ENCODE measurements at places on chromosomes 5 and 9. TPM values are rescaled to one million over a fixed set of nuclear protein-coding genes. Genes with fewer than 3 reads are reported as not detected.

The TRPM3 gene
- 0.30 TPM for total RNA-seq

The RGMB gene
- total RNA-seq: 73.2 TPM

The SHOC1 gene
- total RNA-seq: 1.2 TPM

The ANAPC2 gene
- total RNA-seq: 24.8 TPM

The PIP5K1B gene
- total RNA-seq: 1.7 TPM

The MLANA gene
- total RNA-seq: 47.4 TPM

The LRRTM2 gene
- 0.08 TPM for total RNA-seq

The SLC25A51 gene
- 31.6 TPM for total RNA-seq

The DBN1 gene
- total RNA-seq: 43.4 TPM

The LMX1B gene
- 7.8 TPM for total RNA-seq

The PDZD2 gene
- 107 TPM for total RNA-seq

GRCh38 chr9:99489060-99489413 is 267.0 kb downstream of the SEC61B start:
- no peaks in the 10 kb centered on the region for H3K27me3 ChIP-seq
- DNase-seq: no peak
- no peaks in the 10 kb centered on the region for H3K36me3 ChIP-seq

GRCh38 chr5:64506567-64507263 is 900 bp downstream of the RGS7BP start:
- peak overlapping the region; percentile 47 for H3K4me3 ChIP-seq
- peaks cover 12% of the 10 kb centered on the region for H3K4me1 ChIP-seq
- peaks cover 36% of the 10 kb centered on the region for H3K27me3 ChIP-seq
- no peaks in the 10 kb centered on the region for H3K36me3 ChIP-seq
- H3K27ac ChIP-seq: no peak overlapping the region

DNA sequence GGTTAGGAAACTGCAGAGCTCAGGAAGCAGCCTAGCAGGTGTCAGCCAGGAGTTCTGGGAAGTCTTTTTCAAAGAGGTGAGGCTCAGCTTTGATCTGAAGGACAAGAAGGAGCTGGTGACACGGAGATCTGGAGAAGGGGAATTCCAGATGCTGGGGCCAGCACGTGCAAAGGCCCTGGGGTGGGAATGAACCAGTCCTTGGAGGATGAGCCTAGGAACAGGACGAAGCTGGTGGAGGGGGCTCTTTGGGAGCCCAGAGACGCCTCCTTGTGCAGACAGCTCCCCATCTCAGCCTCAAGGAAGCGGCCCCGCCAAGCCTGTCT is 15.2 kb upstream of the RNU6ATAC start:
- no peak overlapping the region for H3K4me3 ChIP-seq
- H3K36me3 ChIP-seq: no peaks in the 10 kb centered on the region
- H3K4me1 ChIP-seq: peaks cover 30% of the 10 kb centered on the region
- H3K27ac ChIP-seq: no peak overlapping the region
- DNase-seq: no peak

DNA sequence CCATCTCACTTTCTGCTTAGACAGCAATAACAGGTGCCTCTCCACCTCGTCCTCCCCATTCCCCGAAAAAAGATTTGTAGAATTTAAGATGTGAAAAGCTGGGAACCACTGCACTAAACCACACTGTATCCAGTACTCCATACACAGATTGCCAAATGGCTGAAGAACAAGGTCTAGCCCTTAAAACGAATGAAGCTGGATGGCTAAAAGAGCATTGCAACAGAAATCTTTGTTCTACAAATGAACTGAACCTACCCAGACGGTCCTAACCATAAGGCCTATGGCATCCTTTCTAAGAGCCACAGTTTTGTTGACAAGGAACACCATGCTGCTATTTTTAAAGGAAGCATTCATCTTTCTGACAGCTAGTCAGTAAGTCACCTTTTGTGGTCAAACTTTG is 152.3 kb downstream of the TTC39B start:
- peaks cover 24% of the 10 kb centered on the region for H3K4me1 ChIP-seq
- no peaks in the 10 kb centered on the region for H3K36me3 ChIP-seq
- no peak for DNase-seq
- no peak overlapping the region for H3K4me3 ChIP-seq
- no peaks in the 10 kb centered on the region for H3K27me3 ChIP-seq
- peak overlapping the region; percentile 53 for H3K27ac ChIP-seq

- peaks cover 25% of the 10 kb centered on the region for H3K27me3 ChIP-seq
- no peak overlapping the region for H3K4me3 ChIP-seq
- no peak overlapping the region for H3K27ac ChIP-seq
- no peaks in the 10 kb centered on the region for H3K36me3 ChIP-seq
Measured at GRCh38 chr5:135186662-135187522, 152.9 kb upstream of the PITX1 start.

DNA sequence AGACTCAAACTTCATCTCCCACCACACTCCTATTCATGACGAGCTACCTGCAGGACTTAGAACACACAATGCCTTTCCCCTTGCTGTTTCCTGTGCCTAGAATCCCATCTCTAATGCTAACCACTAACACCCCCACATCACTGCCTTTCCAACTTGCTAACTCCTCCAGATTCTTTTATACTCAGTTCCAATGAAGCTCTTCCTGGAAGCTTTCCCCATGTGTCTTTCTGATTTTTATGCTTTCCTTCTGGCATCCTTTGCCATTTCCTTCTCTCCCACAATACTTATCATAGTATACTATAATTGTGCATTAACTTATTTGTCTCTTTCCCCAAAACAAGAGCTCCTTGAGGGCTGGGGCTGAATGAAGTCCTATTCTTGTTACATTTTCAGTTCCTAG is 115.3 kb upstream of the PLPPR1 start:
- H3K36me3 ChIP-seq: no peaks in the 10 kb centered on the region
- DNase-seq: no peak
- no peaks in the 10 kb centered on the region for H3K4me1 ChIP-seq
- H3K27ac ChIP-seq: no peak overlapping the region
- no peaks in the 10 kb centered on the region for H3K27me3 ChIP-seq

DNA sequence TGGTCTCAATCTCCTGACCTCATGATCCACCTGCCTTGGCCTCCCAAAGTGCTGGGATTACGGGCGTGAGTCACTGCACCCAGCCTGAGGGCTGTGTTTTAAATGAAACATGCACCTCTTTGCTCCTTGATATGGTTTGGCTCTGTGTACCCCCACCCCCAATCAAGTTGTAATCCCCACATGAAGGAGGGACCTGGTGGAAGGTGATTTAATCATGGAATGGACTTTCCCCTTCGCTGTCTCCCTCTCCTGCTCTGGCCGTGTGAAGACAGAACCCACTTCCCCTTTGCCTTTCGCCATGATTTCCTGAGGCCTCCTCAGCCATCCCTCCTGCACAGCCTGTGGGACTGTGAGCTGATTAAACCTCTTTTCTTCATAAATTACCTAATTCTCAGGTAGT is 12.5 kb upstream of the NOTCH1 start:
- DNase-seq: no peak
- no peak overlapping the region for H3K4me3 ChIP-seq
- no peaks in the 10 kb centered on the region for H3K27me3 ChIP-seq
- no peak overlapping the region for H3K27ac ChIP-seq

DNA sequence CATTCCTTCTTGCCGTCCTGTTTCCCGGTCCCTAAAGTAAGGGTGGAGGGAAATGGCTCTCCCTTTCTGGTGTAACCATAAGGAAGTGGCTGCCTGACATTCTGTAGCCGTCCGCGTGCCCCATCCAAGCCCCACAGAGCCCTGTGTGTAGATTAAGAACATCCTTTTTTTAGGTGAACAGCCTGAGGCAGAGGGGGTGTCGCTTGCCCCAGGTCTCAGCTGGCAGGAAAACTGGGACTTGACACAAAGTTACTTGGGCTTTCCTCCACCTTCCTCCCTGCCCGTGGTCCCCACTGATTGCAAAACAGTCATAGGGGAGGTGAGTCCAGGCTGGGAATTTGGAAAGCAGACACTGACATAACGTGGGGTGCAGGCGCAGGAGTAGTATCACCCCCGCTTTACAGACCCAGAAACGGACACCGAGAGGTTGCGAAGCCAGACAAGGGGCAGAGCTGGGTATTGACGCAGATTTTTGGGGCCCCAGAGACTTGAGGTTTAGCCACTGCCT is 22.8 kb downstream of the C9orf50 start:
- H3K36me3 ChIP-seq: no peaks in the 10 kb centered on the region
- no peak overlapping the region for H3K27ac ChIP-seq
- no peaks in the 10 kb centered on the region for H3K27me3 ChIP-seq
- peak overlapping the region; percentile 46 for H3K4me3 ChIP-seq
- no peak for DNase-seq

DNA sequence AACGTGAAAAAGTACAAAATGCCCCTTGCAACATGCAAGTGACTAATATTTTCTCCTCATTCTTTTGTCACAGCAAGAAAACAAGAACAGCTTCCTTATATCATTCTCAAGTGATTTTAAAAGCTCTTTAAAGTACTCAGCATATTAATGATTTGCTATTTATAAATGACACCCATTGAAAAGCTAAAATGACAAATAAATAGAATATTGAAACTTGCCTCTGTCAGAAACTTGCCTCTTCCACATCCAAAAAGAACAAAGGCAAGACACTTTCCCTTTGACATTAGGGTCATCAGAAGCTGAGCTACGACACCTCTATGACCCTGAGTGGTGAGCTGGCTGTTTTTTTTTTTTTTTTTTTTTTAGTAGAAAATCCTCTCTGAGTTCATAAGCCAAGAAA is 339.6 kb upstream of the ITGA1 start:
- H3K4me1 ChIP-seq: no peaks in the 10 kb centered on the region
- H3K4me3 ChIP-seq: no peak overlapping the region
- DNase-seq: no peak

- peaks cover 8% of the 10 kb centered on the region for H3K4me1 ChIP-seq
- H3K27me3 ChIP-seq: no peaks in the 10 kb centered on the region
- H3K27ac ChIP-seq: no peak overlapping the region
- no peak for DNase-seq
- no peak overlapping the region for H3K4me3 ChIP-seq
- no peaks in the 10 kb centered on the region for H3K36me3 ChIP-seq
Measured at GRCh38 chr9:86535406-86535915, 181.3 kb upstream of the TUT7 start.

DNA sequence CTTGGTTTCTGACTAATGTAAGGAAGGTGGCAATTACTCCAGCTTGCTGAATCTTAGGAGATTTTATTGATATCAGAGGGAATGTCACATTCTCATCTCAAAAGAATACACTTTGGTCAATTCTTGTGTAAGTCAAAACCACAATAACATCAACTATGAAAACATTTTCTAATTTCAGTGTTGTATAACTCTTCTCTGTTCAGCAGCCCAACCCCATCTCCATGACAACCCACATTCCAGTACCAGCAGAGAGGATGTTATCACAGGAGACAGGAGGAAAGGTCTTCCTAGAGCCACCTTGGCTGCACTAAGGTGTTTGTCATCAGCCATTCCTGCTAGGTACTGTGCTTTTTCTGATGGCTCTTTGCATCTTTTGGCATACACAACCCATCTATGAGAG is 529.1 kb upstream of the BRINP1 start:
- H3K27me3 ChIP-seq: no peaks in the 10 kb centered on the region
- no peaks in the 10 kb centered on the region for H3K36me3 ChIP-seq
- no peak overlapping the region for H3K27ac ChIP-seq
- DNase-seq: no peak
- H3K4me1 ChIP-seq: no peaks in the 10 kb centered on the region
- no peak overlapping the region for H3K4me3 ChIP-seq

GRCh38 chr9:128389395-128390149 is 18.4 kb downstream of the URM1 start:
- no peaks in the 10 kb centered on the region for H3K27me3 ChIP-seq
- H3K27ac ChIP-seq: no peak overlapping the region
- no peak for DNase-seq
- no peaks in the 10 kb centered on the region for H3K4me1 ChIP-seq

DNA sequence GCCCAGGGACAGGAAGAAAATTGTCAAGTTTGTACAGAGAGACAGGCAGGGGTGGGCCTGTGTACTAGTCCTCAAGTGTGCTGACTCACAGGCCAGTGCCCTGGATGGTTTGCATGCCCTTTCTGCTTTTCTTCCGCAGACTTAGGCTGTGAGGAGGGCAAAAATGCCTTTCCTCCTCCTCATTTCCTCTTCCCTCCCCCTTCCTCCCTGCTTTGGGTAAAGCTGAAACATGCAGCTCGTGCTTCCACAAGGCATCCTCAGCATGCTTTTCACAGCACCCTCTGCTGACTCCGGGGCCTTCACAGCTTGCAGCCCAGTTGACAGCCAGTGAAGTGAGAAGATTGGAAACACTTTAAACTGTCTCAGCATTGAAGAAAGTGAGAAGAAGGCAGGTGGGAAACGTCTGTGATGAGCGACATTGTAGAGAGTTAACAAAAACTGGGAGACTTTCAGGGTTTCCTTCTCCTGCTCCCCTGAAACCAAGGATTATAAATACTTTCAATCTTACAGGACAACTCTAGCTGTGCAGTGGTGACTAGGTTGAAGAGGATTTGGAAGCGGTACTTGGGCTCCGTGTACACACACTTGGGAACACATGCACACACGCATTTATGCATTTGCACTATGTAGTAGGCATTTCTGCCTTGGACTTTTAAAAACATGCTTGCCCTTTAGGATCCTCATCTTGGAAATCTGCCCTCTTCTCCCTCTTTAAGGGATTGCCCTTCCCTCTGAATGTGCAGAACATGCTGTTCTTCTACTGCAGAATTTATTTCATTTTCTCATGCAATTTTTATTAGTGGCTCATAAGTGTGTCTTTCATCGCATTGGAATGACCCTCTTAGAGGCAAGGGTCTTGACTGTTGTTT is 138.8 kb downstream of the GRIA1 start:
- peaks cover 9% of the 10 kb centered on the region for H3K4me1 ChIP-seq
- H3K36me3 ChIP-seq: no peaks in the 10 kb centered on the region
- no peak for DNase-seq
- H3K27ac ChIP-seq: peak overlapping the region; percentile 35
- H3K27me3 ChIP-seq: no peaks in the 10 kb centered on the region

DNA sequence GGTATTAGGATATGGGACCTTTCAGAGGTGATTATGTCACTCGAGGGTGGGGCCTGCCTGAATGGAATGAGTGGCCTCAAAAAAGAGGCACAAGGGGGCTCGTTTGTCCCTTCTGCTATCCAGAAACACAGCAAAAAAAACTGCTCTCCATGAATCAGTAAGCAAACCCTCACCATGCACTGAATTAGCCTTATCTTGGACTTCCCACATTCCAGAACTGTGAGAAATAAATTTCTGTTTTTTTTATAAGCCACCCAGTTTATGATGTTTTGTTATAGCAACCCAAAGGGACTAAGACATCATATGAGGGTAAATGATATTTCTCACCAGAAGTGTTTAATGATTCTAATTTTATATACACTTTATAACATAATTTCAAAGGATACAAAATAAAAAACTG is 476.6 kb upstream of the EDIL3 start:
- no peaks in the 10 kb centered on the region for H3K27me3 ChIP-seq
- H3K4me3 ChIP-seq: no peak overlapping the region
- H3K36me3 ChIP-seq: no peaks in the 10 kb centered on the region
- no peak for DNase-seq
- H3K4me1 ChIP-seq: no peaks in the 10 kb centered on the region

GRCh38 chr5:132063090-132063911 is 2.8 kb downstream of the IL3 start:
- peak; percentile 83 for DNase-seq
- no peaks in the 10 kb centered on the region for H3K36me3 ChIP-seq
- H3K27ac ChIP-seq: no peak overlapping the region
- no peaks in the 10 kb centered on the region for H3K4me1 ChIP-seq

Data from suprapubic skin (tissue), 4 donors.